ENCODE measurements at places on chromosomes 2 and 18.

- no peak for DNase-seq
These were observed 162.7 kb downstream of the WDPCP start for GRCh38 chr2:63425606-63426005.

DNA sequence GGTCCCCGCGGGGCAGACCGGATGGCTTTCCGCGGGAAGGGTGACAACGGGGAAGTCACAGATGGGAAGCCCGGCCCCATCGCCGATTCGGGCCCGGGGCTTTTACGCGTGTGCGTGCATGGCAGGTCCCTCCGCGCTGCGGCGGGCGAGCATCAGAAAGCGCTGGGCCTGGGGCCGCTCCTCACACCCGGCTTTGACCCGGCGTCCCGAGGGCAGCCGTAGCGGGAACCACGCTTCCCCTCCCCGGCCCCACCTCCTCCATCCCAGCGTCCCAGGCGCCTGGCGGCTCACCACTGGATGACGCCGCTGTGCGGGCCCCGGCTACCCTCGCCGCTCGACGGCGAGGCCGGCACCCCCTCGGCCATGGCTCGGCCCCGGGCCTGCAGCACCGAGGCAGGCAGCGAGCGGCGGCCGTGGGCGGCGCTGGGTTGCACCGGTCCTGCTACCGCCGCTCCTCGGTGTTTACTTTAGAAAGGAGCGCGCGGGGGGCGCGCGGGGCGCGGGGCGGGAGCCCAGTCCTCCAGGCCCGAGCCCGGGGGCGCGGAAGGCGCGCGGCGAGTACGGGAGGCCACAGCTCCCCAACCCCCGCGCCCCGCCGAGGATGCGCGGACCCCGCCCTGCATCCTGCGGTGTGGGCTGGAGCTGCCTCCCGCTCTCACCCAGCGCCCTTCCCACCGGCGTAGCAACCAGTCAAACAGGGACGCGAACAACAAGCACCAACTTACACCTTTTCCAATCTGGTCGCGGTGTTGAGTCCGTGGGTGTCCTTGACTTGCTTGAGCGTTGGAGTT lies 806 bp downstream of the RFX8 start:
- DNase-seq = no peak

DNA sequence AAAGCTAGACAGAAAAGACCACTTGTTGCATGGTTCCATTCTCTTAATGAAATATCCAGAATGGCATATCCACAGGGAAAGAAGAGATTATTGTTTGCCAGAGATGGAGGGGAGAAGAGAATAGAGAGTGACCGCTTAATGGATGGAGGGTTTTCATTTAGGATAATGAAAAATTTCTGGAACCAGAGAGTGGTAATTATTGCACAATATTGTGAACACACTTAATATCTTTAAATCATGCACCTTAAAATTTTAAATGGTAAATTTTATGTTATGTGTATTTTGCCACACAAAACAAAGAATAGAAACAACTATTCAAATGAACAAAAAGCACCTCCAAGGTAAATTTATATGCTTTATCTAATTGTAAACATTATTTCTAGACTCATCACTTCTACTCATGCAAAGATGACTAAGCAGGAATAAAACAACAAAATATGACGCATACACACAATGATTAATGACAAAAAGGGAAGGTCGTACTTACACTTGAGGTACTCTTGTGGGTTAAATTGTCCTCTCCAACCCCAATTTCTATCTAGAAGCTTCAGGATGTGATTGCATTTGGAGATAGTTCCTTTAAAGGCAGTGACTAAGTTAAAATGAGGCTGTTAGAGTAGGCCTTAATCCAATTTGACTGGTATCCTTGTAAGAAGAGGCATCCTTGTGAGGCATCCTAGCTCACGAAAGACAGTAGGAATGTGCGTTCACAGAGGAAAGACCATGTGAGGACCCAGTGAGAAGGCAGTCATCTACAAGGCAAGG lies 18.7 kb upstream of the DHRS9 start:
- no peak for DNase-seq

DNA sequence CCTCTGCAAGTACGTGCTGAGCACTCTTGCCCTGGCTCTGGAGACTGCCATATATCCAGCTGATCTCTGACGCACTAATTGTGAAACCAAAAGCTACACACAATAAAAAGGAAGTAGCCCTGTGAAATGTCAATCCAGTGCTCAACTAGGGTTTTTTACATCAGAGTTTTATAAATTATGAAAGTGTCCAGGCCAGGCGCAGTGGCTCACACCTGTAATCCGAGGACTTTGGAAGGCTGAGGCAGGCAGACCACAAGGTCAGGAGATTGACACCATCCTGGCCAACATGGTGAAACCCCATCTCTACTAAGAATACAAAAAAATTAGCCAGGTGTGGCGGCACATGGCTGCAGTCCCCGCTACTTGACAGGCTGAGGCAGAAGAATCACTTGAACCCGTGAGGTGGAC lies 24.5 kb upstream of the PEX13 start:
- DNase-seq = no peak

DNA sequence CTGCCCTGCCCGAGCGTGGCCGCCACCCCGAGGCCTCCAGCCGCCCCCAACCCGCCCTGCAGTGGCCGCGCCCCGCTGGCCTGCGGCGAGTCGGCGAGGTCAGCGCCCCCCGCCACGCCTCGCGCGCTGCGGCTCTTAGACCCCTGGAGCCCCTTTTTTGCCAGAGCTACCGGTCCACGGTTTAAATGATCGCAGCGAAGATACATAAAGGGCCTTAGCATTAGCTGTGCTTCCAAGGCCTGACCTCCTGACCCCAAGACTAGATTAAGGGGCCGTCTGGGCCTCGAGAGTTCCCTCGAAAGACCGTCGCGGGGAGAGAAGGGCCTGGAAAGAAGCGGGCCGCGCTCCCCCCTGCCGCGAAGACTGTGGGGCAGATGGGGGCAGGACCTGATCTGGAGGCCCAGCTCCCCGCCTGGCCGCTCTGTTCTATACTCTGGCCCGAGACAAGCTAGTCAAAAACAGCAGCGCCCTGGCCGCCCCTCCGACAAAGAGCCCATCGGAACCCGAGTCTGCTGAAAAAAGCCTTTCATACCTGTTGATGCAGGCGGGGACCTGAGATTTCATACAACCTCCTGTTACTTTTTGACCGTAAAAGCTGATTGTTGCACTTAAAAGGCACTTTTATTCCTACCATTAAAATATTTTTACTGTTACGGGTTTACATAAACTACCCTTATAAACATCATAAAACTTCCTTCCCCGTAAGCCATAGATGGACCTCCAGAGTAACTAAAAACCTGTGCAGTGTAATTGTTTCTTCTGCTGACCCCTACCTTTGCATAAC lies 68.7 kb upstream of the PSMD14 start:
- DNase-seq = no peak

- DNase-seq = no peak
These were observed 90.6 kb upstream of the LDAH start for GRCh38 chr2:20913491-20913890.
